Lung (tissue), 17 donors: ENCODE measurements at places on chromosomes 1 and 21. TPM values are rescaled to one million over a fixed set of nuclear protein-coding genes. Genes with fewer than 3 reads are reported as not detected.

NBPF6 gene
- total RNA-seq = not detected

CFHR4 gene
- total RNA-seq = not detected

ANXA9 gene
- total RNA-seq = 1.0 TPM

SNX7 gene
- 16.7 TPM for total RNA-seq

- peaks cover 60% of the 10 kb centered on the region for H3K4me1 ChIP-seq
- H3K27me3 ChIP-seq = no peaks in the 10 kb centered on the region
- H3K4me3 ChIP-seq = no peak overlapping the region
Observed at GRCh38 chr1:114094363-114094634, 59.4 kb downstream of the SYT6 start.

DNA sequence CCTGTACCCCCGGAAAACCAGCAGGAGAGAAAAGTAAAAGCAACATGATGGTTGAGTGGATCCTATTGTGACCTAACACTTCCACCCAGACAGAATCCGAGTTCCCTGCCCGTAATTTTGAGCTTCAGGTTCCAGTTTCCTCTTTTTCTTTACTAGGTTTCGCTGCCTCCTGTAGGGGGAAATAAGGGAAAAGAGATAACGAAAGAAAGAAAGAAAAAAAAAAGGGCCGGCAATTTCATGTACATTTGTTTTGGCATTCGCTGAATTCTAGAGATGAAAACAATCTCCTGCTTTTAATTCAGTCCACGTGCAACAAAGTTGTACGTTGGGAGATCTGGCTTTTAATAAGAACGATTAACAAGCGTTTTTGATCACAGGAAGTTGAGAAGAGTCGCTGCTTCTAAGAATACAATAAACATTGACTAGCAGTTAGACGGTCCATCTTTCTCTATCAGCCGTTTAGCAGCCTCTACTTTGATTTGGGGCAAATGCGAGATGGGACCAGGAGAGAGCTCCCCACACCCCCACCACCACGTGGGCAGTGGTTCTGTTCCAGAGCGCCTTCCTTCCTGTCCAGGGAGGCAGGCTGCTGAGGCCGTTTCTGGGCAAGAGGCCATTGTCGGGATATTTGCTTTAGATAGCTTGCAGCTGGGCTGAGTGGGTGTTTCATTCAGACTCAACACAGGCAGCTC is 155.9 kb upstream of the RUNX1 start:
- no peak overlapping the region for H3K4me3 ChIP-seq
- H3K36me3 ChIP-seq = no peaks in the 10 kb centered on the region
- DNase-seq = peak; percentile 99
- no peaks in the 10 kb centered on the region for H3K4me1 ChIP-seq
- H3K27me3 ChIP-seq = no peaks in the 10 kb centered on the region
- peak overlapping the region; percentile 57 for H3K27ac ChIP-seq

DNA sequence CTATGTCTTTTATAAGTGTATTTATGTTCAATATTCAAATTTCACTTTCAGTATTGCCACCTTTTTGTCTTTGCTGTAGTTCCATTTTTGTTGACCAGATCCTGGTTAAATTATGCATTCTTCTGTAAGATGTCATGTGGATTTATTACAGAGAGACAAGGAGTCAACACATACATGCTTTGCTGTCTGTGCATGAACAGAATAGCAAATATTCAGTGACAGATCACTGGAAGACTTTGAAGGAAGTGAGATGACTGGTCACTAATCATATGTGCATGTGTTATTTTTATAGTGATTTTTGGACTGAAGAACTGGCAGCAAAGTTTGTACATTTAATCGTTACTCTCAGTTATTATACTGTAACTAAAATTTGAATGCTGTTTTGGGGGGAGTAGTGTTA is 117.2 kb downstream of the PLPPR5 start:
- DNase-seq = no peak
- H3K4me1 ChIP-seq = no peaks in the 10 kb centered on the region
- H3K27ac ChIP-seq = no peak overlapping the region
- H3K27me3 ChIP-seq = no peaks in the 10 kb centered on the region
- H3K4me3 ChIP-seq = no peak overlapping the region
- no peaks in the 10 kb centered on the region for H3K36me3 ChIP-seq
